ENCODE measurements at places on chromosomes 3 and 15.

GRCh38 chr3:27138562-27138961 is 230.6 kb downstream of the NEK10 start:
- DNase-seq, result no peak

- DNase-seq, result no peak
These were observed 100.7 kb downstream of the SNRPN start for GRCh38 chr15:25055356-25056068.

- DNase-seq, result no peak
These were observed 1.4 kb downstream of the MBNL1 start for GRCh38 chr3:152269831-152270734.

DNA sequence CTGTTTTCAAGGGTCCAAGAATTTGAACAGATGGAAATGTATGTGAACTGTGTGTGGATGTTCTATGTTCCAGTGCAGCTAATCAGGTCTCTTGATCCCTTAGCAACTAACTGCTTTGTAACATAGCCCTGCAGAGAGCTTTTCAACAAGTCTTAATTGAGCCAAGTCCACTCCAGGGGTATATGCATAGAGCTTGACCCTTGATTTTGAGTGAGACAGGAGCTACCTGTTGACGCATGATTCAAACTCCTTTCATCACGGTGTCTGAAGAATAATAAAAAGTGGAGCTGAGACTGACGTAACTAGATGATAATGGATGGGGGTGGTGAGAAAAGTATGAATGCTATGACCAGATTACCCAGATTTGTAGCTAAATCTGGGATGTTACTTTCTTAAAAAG is 93.3 kb upstream of the CCDC54 start:
- DNase-seq, result no peak

DNA sequence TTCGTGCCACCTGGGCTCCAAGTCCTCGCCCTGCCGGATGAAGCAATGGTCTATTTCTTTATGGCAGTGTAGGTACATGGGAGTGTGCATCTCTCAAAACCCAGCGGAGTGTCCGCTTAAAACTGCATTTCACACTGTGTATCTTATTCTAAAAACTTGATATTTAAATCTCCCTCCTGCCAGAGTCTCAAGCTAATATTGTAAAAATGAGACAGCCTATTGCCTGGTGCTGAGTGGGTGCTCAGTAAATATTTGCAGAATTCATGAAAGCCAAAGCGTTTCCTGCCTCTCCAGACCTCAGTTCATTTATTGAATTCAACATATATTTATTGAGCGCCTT is 330 bp upstream of the TBC1D2B start:
- no peak for DNase-seq

DNA sequence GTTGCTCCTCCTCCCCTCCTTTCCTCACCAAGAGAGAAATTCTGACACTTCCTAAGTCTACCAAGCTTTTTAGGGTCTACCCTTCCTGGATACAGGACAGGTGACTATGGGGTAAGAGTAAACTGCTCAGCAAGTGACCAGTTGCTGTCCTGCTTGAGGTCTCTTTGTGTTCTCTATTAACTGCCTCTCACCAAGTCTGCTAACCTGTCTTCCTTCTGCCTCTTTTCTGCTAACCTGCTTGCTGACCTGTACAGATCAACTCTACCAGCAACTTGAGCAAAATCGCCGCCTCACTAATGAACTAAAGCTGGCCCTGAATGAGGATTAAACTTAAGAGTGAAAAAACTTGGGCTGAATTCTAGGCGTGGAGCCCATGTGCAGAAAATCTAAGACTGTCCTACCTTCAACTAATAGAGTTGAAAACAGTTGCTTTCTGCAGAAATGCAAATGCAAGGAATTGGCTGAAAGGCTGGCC is 27.1 kb downstream of the TPM1 start:
- no peak for DNase-seq

DNA sequence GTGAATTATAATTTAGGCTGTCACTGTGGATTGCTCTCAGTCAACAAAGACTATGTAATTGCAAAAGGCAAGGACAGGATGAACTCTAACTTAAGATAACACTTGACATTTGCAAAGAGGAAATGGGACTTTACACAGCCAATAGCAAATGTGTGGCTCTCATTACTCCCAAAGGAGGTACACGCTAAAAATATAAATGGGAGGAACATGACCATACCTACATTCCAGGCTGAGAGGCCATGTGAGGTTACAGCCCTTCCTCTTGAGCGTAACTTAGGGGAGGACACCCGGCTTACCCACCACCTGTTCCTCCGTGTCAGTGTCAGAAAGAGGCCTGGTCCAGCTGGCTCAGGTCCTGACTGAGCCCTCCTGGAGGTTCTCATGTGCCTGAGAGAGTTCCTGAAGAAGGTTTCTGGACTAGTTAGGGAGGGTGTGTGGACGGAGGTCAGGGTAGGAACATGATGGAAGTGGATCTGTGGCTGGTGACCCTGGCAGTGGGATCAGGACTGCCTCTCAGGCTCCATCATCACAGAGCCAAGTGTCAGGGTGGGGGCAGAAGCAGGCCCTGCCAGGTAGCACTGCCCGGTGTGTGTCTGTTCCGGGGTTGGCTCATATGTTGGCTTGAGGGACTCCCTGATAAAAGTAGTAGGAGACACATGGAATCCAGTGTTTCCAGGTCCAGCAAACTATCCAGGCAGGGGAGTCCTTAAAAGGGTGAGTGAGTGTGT is 7.9 kb downstream of the POPDC2 start:
- DNase-seq, result no peak

- DNase-seq, result no peak
These were observed 276.2 kb upstream of the EPHA6 start for GRCh38 chr3:96538186-96538585.

DNA sequence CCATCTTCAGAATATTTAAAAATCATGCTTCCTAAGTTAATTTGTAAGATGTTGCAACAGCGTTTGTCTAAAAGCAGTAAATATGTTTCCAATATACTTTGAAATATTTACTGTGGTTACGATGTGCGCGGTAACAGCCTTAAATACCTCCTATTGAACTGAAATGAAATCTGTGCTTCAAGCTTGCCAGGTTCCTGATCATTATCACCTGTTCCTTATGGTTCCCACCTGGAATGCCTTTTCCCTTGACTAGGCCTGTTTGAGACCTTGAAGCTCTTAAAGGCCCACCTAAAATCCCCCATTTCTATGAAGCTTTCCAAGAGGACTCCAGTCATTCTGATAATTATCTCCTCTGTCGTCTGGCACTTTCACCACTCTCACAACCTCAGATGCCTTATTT is 146.7 kb downstream of the NAALADL2 start:
- DNase-seq, result no peak

DNA sequence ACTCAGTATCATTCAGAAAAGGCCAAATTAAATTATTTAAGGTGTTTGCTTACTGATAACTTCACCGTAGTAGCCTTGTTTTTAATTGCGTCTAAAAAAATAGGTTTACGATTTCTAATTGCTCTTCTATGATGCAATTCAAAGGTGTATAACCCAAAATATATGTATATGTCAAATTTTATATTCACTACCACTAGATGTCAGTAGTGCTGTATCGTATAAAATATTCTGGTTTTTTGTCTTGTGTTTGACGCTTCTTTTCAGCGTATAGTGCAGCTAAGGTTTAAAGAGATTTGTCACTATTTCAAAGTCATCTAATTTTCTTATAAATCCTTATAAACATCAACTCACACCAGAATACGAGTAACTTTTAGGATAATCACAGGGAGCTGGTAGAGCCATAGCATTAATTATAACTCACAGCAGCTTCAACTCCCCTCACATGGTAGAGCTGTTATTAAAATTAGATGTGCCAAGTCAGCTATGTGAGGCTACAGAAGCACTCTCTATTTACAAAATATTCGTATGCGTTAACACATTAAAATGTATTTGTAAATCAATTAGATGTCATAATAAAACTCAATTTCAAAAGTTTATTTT is 3.5 kb downstream of the PFN2 start:
- no peak for DNase-seq

GRCh38 chr3:111238885-111239284 is 167.3 kb downstream of the NECTIN3 start:
- DNase-seq, result peak; percentile 14

- DNase-seq, result no peak
These were observed 750.6 kb downstream of the CADM2 start for GRCh38 chr3:85709346-85709892.

DNA sequence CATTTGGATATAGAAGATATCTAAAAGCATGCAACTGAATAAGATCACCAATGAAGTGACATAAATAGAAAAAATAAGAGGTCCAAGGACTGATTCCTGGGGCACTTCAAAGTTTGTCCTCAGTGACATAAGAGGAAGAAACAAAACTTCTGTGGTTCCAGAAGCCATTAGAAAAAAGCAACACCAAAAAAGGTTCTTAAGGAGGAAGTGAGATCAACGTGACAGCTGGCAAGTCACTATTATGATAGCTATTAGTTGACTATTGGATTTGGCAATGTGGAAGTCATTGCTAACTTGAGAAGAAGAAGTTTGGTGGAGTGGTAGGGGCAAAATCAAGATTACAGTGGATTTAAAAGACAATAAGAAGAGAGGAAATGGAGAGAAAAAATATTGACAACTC is 1098.3 kb downstream of the NAALADL2 start:
- DNase-seq, result no peak

DNA sequence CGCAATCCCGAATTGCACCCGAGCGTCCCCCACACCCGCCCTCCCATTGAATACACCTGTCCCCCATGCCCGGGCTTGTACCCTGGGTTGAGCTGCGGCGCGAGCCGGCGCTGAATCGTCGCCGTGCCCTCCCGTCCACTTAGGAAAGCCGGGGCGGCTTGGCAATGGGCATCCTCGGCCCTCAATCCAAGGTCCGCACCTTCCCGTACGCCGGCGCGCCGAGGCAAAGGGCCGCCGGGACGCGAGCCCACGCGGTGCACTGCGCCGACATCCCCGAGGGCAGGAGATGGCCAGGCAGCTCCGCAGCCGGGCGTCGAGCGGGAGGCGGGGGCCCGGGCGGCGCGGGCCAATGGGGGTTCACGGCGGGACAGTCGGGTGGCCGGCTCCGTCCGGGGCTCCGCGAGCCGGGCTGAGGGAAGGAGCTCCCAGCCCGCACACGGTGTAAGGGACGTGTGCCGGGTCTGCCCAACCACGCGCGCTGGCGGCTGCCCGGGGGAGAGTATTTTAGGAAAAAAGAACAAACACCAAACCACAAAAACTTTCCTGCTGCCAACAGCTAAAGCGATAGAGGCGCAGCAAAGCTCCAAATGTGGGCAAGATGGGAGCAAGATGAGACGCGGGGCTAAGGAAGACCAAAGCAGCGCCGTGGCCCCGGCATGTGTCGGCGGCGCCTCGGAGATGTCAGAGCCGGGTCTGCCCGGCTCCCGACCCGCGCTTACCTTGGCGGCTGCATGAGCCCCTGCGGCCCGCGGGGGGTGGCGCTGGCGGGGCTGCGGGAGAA is 621 bp downstream of the RGMA start:
- DNase-seq, result no peak

DNA sequence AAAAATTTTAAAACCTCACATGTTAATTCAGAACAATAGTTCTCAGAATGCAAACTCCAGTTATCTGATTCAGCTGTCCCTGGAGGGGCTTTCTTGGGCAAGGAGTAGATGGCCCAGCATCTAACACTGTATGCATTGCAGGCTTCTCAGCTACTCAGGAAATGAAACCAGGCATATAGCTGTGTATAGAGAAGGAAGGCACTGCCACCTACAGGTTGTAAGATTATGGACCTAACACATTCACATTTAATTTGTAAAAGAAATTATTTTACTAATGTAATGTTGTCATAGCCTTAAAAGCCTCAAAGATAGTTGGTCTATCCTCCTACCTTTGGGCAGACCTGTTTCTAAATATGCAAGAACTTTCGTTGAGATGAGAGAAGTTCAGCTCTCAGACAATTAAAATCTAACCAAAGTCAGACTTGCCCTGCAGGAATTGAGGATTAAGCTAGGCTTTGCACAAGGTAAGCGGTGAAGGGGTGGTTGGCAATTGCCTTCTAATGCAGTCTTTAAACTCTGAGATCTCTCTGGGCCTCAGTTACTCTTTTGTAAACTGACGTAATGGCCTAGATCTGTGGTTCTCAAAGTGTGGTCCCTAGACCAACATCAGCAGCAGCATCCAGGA is 132.8 kb upstream of the SLC24A5 start:
- peak; percentile 14 for DNase-seq

DNA sequence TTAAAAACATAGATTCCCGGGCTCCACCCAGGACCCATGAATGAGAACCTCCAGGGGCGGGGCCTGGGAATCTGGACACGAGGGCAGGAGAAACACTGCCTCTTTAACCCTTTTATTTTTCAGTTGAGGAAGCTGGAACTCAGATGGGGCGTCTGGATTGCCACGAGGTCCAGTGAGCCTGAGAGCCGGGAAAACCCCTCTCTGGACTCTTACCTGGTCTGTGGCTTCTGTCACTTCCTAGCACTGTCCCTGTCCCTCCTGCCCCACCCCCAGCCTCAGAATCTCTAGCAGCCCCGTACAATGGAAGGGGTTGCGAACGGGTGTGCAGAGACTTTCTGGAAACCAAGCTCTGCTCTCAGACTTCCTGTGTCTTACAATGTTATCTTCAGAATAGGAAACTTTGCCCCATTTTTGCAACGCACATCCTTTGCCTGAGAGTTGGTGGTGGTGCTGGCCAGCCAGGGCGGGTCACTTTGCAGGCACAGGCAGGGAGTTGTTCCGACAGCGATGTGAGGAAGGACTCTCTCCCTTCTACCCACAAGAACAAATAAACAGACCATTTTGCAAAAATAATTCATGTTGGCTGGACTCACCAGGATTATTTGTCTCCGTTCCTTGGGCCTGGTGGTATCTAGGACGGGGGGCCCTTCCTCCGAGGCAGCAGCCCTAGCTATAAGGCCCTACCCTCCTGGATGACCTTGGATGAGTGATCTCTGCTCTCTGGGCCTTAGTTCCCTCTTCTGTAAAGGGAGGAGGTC is 59.1 kb downstream of the SMAD6 start:
- no peak for DNase-seq

GRCh38 chr15:58066042-58066867 is 744 bp upstream of the ALDH1A2 start:
- DNase-seq, result no peak

DNA sequence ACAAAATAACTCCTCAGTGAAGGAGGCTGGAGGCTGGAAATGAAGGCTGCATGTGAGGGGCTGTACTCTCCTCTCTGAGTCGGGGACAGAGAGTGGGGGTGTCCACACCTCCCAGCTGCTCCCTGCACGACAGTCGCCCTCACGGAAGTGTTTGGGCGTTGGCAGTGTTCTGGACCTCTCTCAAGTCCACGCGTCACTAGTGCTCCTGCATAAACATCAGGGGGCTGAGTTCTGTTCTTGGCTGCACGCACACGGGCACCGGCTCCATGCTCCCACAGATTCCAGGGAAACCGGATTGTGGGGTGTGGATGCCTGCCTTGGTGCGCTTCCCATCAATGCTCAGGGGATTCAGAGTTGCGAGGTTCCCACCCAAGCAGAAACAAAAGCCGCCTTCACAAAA is 7.4 kb downstream of the RASGRF1 start:
- DNase-seq, result no peak

GRCh38 chr3:66200147-66200546 is 20.7 kb upstream of the SLC25A26 start:
- DNase-seq, result no peak

GRCh38 chr15:62360332-62361097 is 195.4 kb upstream of the C2CD4B start:
- no peak for DNase-seq

- DNase-seq, result no peak
These were observed 795.4 kb downstream of the AGBL1 start for GRCh38 chr15:86875067-86875466.

Measured in GM18507 (cell line).